ENCODE measurements at places on chromosomes 4 and X.

DNA sequence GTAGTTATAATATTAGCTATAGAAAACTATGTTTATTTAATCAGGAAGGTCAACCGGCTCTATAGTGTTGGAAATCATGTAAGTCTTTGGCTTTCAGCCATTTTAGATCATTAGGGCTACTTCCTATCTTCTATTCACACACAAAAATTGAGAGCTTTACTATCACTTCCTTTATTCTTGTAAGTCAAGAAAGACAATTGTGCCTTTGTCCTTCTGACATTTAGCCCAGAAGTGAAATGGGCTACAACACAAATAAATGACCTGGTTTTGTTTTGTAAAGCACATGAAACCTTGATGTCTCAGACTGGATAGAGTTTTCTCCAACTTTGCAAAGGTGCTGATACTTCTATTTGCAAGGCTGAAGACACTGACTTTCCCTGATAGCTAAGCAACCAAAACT, 122.4 kb upstream of the ACSL4 start:
- DNase-seq: no peak

- DNase-seq: no peak
Measured at GRCh38 chr4:109298279-109299010, 4.0 kb downstream of the COL25A1 start.

- DNase-seq: no peak
Measured at GRCh38 chr4:66160606-66161005, 490.3 kb upstream of the EPHA5 start.

DNA sequence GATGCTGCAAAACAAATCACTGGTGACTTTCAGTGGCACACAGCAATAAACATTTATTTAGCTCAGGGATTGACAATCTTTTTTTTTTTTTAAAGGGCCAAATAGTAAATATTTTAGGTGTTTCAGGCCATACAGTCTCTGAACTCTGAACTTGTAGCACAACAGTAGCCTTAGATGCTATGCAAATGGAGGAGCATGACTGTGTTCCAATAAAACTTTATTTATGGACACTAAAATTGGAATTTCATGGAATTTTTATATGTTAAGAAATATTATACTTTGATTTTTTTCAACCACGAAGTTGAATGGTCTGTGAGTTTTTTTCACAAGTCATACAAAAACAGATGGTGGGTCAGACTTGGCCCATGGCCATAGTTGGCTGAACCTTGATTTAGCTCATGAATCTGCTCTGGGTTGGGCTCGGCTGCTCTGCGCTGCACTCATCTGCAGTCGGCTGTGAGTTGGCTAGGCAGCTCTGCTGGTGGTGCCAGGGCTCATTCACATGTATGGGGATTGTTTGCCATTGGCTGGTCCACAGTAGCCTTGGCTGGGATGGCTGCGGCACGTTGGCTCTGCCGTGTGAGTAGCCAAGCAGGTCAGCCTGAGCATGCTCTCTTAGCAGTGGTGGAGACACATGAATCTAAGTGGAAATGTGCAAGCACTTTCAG, 231.7 kb upstream of the PGRMC2 start:
- no peak for DNase-seq

GRCh38 chr4:108646706-108647105, 3.7 kb upstream of the OSTC start:
- no peak for DNase-seq

- DNase-seq: no peak
Measured at GRCh38 chr4:65976287-65976686, 306.0 kb upstream of the EPHA5 start.

DNA sequence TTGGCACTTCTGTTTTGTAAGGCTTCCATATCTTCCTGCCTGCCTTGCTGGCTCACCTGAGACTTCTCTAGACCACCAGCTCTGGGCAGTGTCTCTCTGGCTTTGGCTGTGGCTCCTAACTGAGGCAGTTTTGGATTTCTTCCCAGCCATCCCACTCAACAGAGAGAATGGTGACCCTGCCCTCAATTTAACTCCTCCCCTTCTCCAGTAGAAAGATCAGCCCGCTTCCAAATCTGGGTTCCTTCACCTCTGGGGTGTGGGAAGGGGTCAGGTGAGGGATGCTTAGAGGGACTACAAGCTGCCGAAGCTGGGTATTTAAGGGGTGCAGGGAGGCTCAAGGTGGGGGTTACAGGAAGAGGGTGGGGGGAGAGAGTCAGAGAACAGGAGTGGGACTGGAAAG, 23.7 kb downstream of the NAP1L5 start:
- no peak for DNase-seq

DNA sequence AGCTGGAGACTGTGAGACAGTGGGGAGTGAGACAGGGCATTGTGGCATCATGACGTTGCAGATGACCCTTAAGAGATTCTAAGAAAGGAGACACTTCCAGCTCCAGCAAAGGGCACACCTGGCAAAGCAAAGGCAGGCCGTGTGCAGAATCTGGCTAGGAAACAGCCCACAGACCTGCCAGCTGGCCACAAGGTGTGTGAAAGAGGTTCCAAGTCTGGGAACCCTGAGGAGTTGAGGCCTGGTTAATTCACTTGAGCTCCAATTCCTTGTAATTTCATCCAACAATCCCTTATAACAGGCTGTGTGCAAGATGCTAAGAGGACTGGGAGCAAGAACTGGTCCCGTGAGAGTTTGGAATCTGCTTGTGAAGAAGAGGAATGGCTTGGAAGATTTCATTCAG, 72.8 kb upstream of the FAM9A start:
- no peak for DNase-seq

GRCh38 chrX:1164322-1165288, 47.8 kb downstream of the CRLF2 start:
- DNase-seq: no peak

GRCh38 chrX:133676344-133677122, 261.2 kb upstream of the GPC4 start:
- no peak for DNase-seq

DNA sequence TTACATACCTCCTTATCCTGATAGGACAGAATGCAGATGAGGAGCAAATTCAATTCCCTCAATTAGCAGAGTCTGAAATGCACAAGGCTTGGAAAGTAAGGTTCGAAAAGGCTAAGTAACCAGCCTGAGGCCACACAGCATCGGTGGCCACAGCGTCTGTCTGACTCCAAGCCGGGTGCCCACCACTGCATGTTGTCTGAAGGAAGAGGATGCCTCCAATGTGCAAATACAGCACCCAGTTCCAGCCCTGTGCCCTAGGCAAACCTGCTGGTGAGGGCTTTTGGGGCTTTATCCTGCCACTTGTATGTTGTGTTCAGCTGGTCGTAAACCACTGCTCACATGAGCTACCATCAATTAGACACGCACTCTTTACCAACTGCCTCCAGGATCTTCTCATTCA, 48.6 kb upstream of the PPP2R2C start:
- DNase-seq: no peak

DNA sequence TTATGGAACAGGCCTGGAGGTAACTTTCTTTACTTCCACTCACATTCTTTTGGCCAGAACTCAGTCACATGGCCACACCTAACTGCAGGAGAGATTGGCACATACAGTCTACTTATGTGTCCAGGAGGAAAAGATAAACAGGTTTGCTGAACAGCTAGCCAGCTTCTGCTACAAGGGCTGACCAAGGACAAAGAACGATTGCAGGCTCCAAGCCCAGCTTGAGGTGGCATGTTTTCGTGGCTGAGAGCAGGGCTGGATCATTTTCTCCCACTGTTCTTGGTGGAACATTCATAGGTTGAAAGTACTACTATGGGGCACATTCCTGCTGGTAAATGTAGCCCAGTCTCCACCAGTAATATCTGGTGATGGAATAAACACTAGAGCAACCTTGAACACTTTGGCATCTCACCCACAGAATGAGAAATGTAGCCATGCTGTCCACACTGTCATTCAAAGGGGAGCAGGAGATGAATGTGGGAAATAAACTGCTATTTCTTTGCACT, 28.2 kb downstream of the NHS start:
- DNase-seq: no peak

Measured in occipital lobe (tissue), 3 donors.